Anterior cingulate cortex (tissue), 58 donors: ENCODE measurements at places on chromosomes 3 and 15.

DNA sequence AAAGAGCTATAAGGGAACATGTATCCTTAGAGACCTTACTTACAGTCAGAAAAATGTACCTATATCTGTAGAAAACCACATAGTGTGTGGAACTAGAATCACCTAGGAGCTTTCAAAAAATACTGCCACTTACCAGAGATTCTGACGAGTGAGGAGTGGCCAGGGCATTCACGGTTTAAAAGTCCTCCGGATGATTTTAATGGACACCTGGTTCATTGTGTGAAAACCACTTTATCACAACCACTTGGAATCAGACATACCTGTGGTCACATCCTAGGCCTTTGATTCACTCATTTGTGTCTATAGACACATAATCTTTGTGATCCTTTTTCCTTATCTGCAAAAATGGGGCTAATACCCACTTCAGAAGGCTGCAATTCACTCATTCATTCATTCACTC, 159.8 kb downstream of the MBNL1 start:
- DNase-seq: no peak

- DNase-seq: no peak
These were observed 22.9 kb downstream of the DNAAF4 start for GRCh38 chr15:55484917-55485672.

- no peak for DNase-seq
These were observed 974.2 kb downstream of the NSUN3 start for GRCh38 chr3:95037097-95037496.

- no peak for DNase-seq
These were observed 1.2 kb downstream of the CTSH start for GRCh38 chr15:78943692-78944091.

- DNase-seq: no peak
These were observed 11.3 kb upstream of the UBE3A start for GRCh38 chr15:25450163-25450562.

DNA sequence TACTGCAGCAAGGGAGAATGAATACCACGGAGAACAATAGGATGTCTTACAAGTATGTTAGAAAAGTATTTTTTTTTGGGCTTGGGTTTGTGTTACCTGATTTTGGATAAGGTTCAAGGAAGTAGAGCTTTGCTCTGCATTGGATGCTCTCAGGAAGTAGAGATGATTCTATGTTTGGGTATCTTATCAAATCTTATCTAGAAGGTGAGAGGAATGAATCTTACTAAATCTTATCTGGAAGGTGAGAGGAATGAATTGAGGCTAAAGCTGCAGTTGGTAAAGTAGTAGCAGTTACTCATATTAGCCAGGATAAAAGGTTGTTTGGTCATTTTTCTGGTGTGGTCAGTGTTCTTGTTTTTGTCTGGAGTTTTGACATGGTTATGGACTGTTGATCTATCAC, 17.4 kb downstream of the TFG start:
- no peak for DNase-seq

GRCh38 chr3:139108253-139108969, 63.7 kb upstream of the PRR23C start:
- DNase-seq: no peak

- no peak for DNase-seq
These were observed 21.8 kb upstream of the IL16 start for GRCh38 chr15:81174792-81175327.

- no peak for DNase-seq
These were observed 43.9 kb downstream of the DTWD1 start for GRCh38 chr15:49664716-49665115.

DNA sequence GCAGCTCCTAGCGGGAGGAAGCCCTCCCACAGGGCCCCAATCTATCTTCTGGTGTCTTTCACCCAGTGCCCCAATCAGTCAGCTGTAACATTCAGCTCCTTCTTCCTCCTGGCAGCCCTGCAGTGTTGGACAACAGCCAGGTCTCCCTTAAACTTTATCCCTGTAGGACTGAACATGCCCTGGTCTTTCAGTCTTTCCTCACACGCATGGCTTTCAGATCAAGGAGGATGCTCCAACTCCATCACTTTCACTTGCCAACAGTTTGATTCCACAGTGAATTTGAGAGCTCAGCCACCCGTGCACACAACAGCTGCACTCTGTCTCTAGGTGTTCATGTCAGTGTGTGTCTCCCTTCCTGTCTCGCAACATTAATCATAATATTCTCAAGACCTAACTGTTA, 28.5 kb upstream of the LRRC34 start:
- DNase-seq: no peak

- no peak for DNase-seq
These were observed 211.7 kb downstream of the CLSTN2 start for GRCh38 chr3:140146668-140147067.

GRCh38 chr15:38991701-38992100, 427.1 kb upstream of the RASGRP1 start:
- DNase-seq: no peak

GRCh38 chr3:117018655-117019054, 309.1 kb downstream of the TUSC7 start:
- no peak for DNase-seq

DNA sequence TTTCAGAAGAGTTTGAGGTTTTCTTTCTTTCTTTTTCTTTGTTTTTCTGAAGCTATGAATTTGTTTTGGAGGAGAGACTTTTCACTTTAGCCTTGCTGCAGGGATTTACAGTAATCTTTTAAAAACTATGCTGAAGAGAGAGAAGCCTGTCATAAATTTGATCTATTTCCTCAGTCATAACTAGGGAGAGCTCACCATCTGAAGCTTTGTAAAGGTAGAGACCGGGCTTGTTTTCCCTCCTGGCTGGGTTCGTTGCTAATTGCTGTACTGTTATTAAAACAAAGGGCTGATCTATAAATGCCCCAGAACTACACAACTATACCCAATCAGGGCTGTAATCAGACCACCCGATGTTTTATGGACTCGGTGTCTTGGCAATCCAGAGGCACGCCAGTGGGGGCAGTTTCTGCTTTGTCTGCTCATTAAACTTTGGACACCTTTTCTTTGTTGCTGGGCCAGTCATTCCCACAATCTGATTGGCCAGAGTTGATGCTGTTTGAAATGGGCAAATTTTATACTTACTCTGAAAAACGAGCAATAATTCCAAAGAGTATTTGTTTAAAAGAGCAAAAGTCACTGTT, 164.3 kb downstream of the CACNA1D start:
- DNase-seq: no peak

- no peak for DNase-seq
These were observed 45.9 kb downstream of the HRH1 start for GRCh38 chr3:11199902-11200845.

DNA sequence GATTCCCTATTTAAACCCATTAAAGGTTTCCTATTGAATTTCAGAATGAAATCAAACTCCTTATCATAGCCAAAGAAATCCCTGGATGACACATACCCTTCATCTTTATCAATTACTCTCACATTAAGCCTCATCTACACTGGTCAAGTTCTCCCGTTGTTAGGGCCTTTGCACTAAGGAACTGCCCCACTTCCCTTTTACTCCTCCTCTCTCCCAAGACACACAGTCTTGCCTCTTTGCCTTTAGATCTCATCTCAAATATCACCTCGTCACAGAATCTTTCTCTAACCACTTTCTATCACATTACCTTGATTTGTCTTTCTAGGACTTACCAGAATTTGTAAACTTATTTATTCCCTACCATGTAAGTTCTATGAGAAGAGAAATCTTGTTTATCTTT, 117.6 kb downstream of the TMCC1 start:
- no peak for DNase-seq

DNA sequence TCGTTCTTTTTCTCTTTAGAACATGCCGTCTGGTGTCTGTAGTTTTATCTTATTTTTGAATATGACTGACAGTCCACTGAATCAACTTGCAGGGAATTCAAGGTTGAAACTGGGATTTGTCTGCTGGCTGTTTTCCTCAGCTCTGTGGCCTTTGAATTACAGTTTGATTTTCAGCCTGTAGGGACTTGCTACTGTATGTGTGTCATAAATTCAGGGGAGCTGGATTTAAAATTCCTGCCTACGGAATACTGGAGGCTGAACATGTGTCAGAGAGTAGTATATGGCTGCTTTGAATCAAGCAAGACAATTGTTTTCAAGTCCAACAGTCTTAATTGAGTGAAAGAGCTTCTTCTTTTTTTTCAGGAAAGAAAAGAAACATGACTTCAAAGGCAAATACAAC, 33.9 kb downstream of the RARB start:
- DNase-seq: no peak

GRCh38 chr3:105051111-105051510, 315.6 kb upstream of the ALCAM start:
- DNase-seq: no peak

DNA sequence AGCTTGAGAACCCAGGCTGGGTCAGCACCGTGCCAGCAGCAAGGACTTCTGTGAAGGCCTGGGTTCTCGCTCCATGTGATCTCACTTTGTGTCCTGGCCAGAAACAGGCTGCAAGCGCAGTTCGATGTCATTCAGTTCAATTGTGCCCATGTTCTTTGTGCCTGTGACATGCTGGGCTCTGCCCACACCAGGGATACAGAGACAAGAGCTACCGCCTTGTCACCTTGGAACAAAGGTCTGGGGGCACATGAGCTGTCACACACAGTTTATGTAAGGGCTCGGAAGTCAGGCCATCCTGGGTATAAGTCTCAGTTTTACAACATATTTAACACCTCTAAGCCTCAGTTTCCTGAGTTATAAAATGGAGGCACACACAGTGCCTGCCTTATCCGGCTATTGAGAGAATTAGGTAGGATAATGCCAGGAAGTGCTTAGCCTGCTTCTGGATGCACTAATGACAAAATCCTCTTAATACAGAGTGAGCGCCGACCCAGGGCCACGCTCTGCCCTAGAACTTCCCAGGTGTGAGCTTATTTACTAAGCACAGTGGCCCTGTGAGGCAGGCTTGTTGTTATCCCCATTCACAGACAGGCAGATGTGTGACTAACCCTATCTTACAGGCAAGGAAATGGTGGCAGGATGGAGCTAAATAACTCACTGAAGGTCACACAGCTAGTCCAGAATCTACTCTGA, 50.4 kb upstream of the LIMD1 start:
- no peak for DNase-seq

- no peak for DNase-seq
These were observed 13.7 kb upstream of the FGD5 start for GRCh38 chr3:14804835-14805780.

- no peak for DNase-seq
These were observed 19.6 kb downstream of the NR2F2 start for GRCh38 chr15:96349857-96350720.

DNA sequence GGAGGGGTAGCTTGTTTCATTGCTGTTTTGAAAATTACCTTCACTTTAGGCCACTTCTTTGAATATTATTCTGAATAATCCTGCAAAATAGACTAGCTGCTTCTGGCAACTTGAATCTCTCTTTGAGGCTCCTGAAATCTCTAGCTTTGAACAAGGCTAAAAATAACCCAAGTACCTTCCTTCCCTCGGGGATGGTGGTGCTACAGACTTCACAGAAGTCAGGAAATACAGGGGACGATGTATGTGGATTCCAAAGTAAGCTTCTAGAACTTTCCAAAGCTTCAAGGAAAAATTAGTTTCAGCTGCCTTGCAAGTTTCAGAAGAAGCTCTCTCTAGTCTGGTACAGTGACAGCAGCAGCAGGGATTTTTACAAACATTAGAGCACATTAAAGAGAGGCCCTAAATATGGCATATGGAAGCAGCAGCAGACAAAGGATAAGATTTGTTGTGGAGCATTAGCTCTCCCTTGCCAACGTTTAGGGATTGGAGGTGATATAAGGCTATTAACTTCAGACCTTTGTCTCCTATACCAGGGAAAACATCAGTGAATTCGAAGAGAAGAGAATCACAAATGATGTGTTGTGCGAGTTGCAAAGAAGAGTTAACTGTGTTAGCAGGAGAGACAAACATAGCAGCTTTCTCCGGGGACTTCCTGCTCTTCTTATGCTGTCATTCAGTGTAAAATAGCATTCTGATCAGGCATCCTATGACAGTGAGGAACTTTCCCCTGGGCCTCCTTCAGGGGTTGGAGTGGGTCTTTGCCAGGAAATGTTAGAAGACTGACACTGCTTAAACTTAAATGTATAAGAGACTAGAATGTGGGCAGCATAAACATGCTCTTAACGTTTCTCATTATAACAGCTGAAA, 783.0 kb upstream of the ARPP21 start:
- no peak for DNase-seq

DNA sequence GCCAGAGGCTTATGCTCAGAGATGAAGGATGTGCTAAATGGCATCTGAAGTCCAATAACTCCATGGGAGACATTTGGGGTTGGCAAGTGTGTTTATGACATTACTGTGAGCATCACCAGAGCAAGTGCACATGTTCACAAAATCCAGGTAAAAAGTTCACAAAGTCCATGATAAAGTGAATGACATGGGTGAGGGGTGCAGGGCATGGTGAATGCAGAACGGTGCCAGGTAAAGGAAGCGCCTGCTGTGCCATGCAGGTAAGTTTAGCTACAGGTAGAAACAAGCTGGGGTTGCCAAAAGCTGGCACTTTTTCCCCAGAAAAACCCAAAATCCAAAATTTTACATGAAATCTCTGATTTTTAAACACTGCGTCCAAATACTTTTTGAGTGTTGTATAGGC, 268.2 kb downstream of the ABHD5 start:
- no peak for DNase-seq

DNA sequence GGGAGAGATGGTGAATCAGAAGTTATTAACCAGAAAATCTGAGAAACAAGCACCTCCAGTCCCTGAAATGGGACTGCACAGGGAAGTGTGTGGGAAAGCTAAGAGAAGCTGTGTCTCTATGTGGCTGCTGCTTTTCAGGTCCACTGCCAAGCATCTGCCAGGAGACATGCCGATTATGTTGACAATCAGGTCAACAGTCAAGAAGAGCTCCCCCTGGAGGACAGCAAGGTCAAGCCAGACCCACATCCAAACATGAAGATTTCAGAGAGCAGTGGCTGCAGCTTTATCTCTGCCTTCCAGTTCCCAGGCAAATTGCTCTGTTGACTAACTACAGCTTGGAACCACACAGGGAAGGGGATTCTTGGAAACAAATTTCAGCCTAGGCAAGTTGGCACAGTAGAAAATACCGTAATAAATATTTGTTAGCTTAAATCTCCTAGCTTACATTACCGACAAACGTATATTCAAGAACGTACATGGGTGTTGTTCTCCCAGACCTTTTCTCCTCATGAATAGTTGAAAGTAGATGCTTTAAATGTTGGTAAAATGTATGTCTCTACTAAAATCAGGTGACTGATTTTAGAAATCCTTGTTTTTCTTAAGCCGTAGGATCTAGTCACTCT, 394.5 kb upstream of the RARB start:
- DNase-seq: no peak

DNA sequence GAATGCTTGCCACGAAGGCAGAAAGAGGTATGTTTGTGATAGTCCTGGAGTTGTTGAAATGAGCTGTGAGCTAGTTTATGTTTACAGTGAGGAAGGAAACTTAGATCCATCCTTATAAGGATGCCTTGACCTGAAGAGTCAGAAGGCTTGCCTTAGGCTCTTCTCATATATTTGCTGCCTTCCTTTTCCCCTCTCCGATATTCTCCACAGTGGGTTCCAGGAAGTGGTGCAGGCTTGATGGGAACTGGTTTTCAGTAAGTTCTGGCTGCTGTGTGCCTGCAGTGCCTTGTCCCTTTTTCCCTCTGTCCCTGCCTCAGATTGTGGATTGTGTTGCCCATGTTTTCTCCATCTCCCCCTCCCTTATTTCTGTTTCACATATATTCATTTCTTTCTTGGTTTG, 287.3 kb upstream of the UBE2E1 start:
- DNase-seq: no peak

- no peak for DNase-seq
These were observed 12.2 kb downstream of the SYNM start for GRCh38 chr15:99117111-99117510.
